ENCODE measurements at places on chromosomes 6 and 20.

DNA sequence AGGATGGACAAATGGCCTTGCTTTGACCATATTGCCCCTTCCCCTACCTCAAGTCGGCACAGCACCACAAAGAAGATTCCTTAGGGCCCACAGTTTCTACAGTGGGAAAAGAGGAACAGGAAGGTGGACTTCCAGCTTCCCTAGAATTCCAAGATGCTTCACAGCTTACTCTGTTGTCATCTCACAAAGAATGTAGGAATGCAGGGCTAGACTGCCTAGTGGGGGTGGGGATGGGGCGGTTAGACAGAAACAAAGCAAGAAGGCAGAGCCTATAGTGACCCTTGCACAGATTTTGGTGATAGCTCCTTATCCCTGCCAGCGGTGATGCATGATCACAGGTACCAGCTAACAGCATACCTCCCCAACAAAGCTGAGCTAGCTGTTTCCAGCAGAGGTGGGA is 607.6 kb upstream of the MAN1A1 start:
- DNase-seq = no peak

DNA sequence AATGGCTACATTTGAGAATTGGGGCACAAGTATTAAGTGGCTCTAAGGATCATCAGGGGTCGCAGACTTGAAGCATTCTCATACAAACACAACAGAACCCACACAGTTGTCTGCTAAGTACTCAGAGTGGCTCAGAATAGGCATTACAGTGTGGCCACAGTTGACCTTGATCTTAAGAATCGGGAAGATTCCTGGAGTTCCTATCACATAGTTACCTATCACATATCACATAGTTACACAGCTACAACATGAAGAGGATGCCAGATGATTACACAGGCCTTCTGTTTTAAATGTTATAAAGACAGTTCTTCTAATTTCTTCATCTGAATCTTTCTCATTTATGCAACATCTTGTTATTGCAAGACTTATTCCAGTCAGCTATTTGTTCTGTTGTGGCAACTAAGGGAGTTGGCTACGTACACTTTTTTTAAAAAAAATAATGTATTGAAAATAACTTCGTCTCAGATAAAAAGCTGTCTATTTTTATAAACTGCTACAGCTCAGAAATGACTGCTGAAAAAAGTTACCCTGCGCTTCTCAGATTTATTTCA is 129.0 kb downstream of the REV3L start:
- no peak for DNase-seq

- no peak for DNase-seq
These were observed 488.0 kb upstream of the NOX3 start for GRCh38 chr6:155943635-155944034.

- DNase-seq = peak; percentile 80
These were observed 3.8 kb downstream of the SLC35B2 start for GRCh38 chr6:44253307-44254101.

DNA sequence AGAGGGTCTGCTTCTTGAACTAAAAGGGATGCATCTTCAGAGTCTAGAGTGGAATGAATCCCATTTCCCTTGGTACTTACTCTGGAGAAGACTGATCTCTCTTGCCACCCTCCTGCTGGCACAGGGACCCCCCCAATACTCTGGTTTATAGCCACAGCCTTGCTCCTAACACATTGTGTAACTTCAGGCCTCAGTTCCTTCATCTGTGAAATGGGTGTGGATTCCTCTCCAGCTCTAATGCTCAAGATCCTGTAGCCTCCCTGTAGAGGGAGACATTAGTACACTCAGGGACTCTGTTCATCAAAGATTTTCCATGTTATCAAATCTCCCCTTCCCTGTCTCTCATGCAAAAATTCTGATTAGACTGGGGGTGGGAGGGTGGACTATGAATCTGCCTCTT is 315.7 kb upstream of the MOCS1 start:
- DNase-seq = no peak

GRCh38 chr20:35329435-35330139 is 37.4 kb upstream of the FAM83C start:
- no peak for DNase-seq
